ENCODE measurements at places on chromosomes 7 and 10. TPM values are rescaled to one million over a fixed set of nuclear protein-coding genes. Genes with fewer than 3 reads are reported as not detected.

- H3K4me1 ChIP-seq: no peaks in the 10 kb centered on the region
- no peak for DNase-seq
- H3K36me3 ChIP-seq: no peaks in the 10 kb centered on the region
- no peak overlapping the region for H3K27ac ChIP-seq
- peaks cover 13% of the 10 kb centered on the region for H3K27me3 ChIP-seq
Observed at GRCh38 chr7:128244861-128245260, 3.8 kb downstream of the LEP start.

DNA sequence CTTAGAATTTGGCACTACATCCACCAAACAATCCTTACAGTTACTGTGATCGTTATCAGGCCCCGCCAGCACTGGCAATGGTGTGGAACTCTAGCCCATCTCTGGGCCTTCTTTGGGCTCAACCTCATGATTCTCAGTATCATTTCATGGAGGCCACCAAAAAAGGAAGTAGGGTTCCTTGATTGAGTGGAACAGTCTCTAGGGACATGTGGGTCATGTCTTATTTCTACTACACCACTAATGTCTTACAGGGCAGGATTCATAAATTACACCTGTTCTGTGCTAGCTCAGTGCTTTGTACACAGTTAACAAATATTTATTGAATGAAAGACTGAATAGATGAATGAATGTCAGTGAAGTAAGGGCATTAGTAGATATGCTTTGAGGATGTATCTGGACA is 53.9 kb downstream of the AP3M1 start:
- no peak overlapping the region for H3K27ac ChIP-seq
- H3K4me1 ChIP-seq: no peaks in the 10 kb centered on the region

- peaks cover 3% of the 10 kb centered on the region for H3K4me1 ChIP-seq
- no peaks in the 10 kb centered on the region for H3K36me3 ChIP-seq
- no peak overlapping the region for H3K27ac ChIP-seq
- H3K4me3 ChIP-seq: no peak overlapping the region
Observed at GRCh38 chr7:105209870-105210269, 178.9 kb downstream of the SRPK2 start.

DNA sequence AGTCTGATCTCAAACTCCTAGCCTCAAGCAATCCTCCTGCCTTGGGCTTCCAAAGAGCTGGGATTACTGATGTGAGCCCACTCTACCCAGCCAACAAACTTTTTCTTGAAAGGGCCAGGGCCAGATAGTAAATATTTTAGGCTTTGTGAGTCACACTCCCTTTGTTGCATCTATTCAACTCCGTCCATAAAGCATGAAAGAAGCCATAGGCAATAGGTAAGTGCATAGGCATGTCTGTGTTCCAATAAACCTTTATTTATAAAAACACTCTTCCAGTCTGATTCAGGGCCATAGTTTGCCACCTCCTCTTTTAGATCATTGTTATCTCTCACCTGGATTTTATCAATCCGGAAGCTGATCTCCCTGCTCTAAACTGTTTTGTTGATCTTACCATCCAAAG is 105.6 kb upstream of the BMPER start:
- H3K4me1 ChIP-seq: peaks cover 16% of the 10 kb centered on the region
- no peaks in the 10 kb centered on the region for H3K27me3 ChIP-seq
- no peak for DNase-seq
- no peak overlapping the region for H3K4me3 ChIP-seq

GRCh38 chr7:47609803-47610452 is 28.0 kb upstream of the TNS3 start:
- no peak overlapping the region for H3K4me3 ChIP-seq
- no peak for DNase-seq
- H3K27me3 ChIP-seq: no peaks in the 10 kb centered on the region

DNA sequence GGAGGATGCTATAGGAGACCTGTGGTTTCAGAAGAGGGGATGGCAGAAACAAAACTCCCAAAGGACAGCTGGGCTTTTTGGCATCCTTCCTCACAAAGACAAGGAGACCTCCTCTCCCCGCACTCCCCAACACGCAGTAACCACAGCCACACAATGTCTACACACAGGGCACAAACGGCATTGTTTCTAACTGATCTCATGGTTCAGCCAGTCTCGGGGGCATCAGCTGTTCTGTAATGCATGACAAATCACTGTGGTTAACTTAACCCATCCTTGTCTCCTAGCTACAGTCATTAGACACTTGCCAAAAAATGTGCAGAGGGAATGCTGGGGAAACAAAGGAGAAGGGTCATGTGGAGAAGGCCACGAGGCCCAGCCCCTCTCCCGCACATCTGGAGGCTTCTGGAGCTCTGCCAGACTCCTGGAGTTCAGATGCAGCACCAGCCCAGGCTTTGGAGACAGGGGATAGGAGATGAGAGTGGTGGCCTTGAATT is 7.6 kb upstream of the ADAMTS14 start:
- no peak overlapping the region for H3K4me3 ChIP-seq
- H3K36me3 ChIP-seq: no peaks in the 10 kb centered on the region
- H3K27me3 ChIP-seq: no peaks in the 10 kb centered on the region
- H3K27ac ChIP-seq: no peak overlapping the region
- no peaks in the 10 kb centered on the region for H3K4me1 ChIP-seq
- no peak for DNase-seq

DNA sequence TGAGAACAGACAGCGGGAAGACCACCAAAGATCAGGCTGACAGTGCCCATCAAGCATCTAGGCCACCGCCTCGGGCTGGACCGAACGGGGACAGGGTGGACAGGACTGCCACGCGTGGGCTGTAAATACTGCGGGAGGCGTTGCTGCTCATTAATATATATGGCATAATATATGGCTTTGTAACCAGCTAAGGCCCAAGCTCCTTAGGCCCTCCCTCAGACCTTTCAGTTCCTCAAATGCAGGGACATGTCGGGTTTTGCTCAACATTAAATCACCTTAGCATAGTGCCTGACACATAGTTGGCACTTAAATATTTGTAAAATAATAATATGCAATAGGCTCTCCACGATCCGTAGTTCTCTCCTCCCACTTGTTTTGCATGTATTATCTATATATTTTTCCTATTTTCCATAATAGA is 402 bp upstream of the TMEM168 start:
- no peaks in the 10 kb centered on the region for H3K27me3 ChIP-seq
- H3K27ac ChIP-seq: peak overlapping the region; percentile 89
- H3K4me3 ChIP-seq: peak overlapping the region; percentile 89
- peaks cover 20% of the 10 kb centered on the region for H3K4me1 ChIP-seq

GRCh38 chr10:79322616-79323543 is 24.4 kb upstream of the PPIF start:
- peak; percentile 76 for DNase-seq
- peaks cover 42% of the 10 kb centered on the region for H3K4me1 ChIP-seq
- peak overlapping the region; percentile 18 for H3K27ac ChIP-seq
- no peaks in the 10 kb centered on the region for H3K27me3 ChIP-seq
- H3K4me3 ChIP-seq: no peak overlapping the region

DNA sequence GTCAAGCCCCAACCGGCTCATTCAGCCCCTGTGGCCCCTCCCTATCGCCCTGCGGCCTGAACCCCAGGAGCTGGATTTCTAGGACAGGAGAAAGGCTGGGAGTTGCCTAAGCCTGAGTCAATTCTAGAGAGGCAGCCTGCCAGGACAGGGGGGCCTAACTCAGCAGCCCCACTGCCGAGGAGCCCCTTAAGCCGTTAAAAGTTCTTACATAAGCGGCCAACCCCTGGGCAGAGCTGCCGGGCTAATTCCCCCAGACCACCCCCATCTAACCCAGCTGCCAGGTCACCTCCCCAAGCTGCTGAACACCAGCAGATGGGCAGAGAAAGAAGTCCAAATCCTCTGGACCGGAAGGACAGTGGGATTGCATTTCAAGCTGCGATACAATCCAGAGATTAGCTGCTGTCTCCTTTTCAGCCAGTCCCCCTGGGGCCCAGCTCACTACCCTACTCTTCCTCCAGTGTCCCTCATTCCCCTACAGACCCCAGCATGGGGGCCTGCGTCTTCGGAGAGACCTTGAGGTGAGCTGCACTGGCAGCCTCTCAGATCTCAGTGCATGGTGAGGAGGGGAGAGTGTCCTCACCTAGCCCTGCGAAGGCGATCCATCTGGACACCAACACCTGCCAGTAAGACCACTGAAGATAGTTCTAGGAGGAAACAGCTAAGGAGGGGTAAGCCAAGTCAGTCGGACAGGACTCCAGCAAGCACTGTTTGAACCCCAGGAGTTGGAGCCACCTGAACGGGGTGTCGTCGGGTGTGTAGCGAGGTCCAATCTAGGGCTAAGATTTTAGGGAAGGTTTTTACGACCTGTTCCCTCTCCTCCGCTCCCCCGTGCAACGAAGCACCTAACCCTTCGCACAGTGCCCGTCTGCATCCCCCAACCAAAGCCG is 830 bp downstream of the IMPDH1 start:
- H3K4me1 ChIP-seq: peaks cover 58% of the 10 kb centered on the region
- peak overlapping the region; percentile 94 for H3K27ac ChIP-seq
- peak overlapping the region; percentile 65 for H3K4me3 ChIP-seq
- H3K36me3 ChIP-seq: no peaks in the 10 kb centered on the region

DNA sequence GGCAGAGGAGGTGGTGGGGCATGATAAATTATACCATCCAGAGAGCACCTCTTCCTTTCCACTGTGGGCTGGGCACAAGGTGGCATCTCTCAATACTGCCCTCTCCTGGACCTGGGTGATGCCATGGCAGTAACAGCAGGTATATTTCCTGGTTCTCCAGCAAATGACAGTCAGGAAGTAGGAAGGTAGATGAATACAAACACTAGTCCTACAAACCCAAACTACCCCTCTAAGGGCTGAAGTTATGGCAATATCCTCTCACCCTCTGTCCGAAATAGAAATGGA is 1004.9 kb downstream of the KCNMA1 start:
- no peak overlapping the region for H3K4me3 ChIP-seq
- DNase-seq: peak; percentile 37
- no peaks in the 10 kb centered on the region for H3K4me1 ChIP-seq
- no peaks in the 10 kb centered on the region for H3K27me3 ChIP-seq
- H3K36me3 ChIP-seq: no peaks in the 10 kb centered on the region

DNA sequence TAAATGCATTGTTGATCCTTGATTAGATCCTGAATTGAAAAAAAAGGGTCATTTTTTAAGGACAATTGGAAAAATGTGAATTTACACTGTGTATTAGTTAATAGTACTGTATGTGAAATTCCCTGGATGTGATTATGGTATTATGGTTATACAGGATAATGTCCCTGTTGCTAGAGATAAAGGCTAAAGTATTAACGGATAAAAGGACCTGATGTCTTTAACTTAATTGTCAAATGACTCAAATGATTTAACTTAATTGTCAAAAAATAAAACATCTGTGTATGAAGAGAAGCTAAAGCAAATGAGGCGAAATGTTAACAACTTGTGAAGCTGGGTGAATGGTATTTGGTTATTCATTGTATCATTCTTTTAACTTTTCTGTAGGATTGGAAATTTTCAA is 48.8 kb downstream of the SUFU start:
- H3K27ac ChIP-seq: no peak overlapping the region
- no peaks in the 10 kb centered on the region for H3K4me1 ChIP-seq
- no peak for DNase-seq
- no peak overlapping the region for H3K4me3 ChIP-seq
- H3K27me3 ChIP-seq: no peaks in the 10 kb centered on the region
- peaks cover 28% of the 10 kb centered on the region for H3K36me3 ChIP-seq

DNA sequence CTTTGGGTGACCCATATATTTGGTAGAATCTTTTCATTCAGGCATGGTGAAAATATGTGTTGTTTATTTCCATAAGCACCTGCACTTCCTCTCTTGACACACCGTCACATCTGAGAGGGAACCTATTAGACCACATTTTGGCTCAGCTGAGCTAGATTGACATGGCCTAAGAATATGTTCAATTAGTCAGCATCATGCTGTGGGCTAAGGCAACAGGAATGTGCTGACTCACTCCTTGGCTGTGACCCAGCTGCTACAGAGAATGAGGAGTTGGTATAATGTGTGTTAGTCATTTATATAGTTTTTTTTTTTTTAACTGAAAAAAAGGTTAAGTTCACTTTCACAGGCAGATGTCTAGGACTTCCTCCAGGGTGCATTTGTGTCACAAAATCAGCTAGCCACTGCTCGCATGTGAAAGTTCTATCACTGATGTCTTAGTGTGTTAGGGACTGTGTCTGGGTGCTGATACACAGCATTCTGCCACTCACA is 180.6 kb downstream of the SEMA3E start:
- H3K27ac ChIP-seq: no peak overlapping the region
- H3K27me3 ChIP-seq: no peaks in the 10 kb centered on the region
- H3K4me1 ChIP-seq: no peaks in the 10 kb centered on the region
- peak; percentile 83 for DNase-seq

DNA sequence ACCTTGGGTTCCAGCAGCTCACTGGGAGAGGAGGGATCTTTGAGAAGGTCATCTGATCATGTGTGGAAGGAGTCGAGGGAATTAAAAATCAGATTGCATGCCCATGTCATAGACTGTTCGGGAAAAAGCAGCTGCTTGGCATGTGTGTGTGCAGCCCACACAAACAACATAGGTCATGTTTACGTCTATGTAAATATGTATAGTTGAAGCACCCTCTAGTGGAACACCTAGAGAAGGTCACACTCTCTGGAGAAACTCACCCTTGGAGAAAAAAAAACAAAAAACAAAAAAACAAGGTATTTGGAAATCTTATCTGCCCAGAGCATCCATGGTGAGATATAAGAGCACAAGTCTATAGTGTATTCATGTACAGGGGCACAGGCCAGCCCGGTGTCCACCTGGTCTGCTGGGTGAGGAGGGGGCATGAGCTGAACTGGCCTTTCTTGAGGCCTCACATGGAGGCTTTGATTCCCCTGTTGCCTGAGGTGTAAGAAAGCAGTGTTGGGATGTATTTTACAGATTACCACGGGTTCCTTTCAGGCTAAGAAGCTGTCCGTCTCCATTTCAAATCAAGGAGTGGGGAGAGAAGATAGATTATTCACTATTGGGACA is 98.0 kb downstream of the NPY start:
- no peaks in the 10 kb centered on the region for H3K36me3 ChIP-seq
- no peak overlapping the region for H3K4me3 ChIP-seq
- DNase-seq: no peak
- no peaks in the 10 kb centered on the region for H3K4me1 ChIP-seq
- H3K27me3 ChIP-seq: no peaks in the 10 kb centered on the region

DNA sequence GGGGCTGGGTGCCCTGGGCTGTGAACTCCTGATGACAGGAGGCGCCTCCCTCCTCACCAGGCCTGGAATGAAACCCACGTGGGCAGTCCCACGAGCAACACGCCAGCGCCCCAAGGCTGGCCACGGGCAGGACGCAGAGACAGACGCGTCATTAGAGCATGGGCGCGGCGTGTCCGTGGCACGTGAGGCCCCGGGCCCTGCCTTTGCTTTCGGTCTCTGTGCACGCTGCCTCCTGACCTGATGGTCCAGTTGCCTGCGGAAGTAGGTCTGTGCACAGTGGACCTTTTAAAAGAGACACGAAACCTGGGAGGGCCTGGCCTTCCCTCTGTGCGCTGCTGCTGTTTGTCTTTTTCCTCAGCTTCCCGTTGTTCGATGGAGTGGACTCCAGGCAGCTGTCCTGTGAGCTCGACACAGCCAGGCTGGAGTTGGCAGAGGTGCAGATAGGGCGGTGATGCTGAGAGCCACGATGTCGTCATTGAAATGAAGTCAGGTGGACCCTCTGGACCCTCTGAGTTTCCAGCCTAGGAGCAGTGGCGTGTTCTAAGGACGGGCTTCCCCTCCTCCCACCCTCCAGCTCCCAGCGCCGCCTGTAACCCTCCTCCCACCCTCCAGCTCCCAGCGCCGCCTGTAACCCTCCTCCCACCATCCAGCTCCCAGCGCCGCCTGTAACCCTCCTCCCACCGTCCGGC is 40.1 kb upstream of the CFAP46 start:
- no peak overlapping the region for H3K4me3 ChIP-seq
- H3K36me3 ChIP-seq: no peaks in the 10 kb centered on the region
- peak; percentile 34 for DNase-seq

The PRSS37 gene
- not detected for polyA plus RNA-seq

The ANKRD30A gene
- not detected for polyA plus RNA-seq

The ENKUR gene
- 1.7 TPM for polyA plus RNA-seq

The NEUROD6 gene
- not detected for polyA plus RNA-seq

The C10orf90 gene
- not detected for polyA plus RNA-seq

The GBX1 gene
- not detected for polyA plus RNA-seq

The CYP3A4 gene
- polyA plus RNA-seq: 0.31 TPM

The USP6NL gene
- polyA plus RNA-seq: 5.5 TPM

The SFTPA1 gene
- not detected for polyA plus RNA-seq

The OLAH gene
- 1.6 TPM for polyA plus RNA-seq

The KIFBP gene
- 11.1 TPM for polyA plus RNA-seq
